ENCODE measurements at places on chromosomes 13 and 19. TPM values are rescaled to one million over a fixed set of nuclear protein-coding genes. Genes with fewer than 3 reads are reported as not detected.

DLL3 gene
- total RNA-seq, result 0.68 TPM

CCDC194 gene
- total RNA-seq, result 0.37 TPM

NLRP11 gene
- total RNA-seq, result not detected

PSMC4 gene
- total RNA-seq, result 105 TPM

RFX2 gene
- total RNA-seq, result 9.9 TPM

SOX21 gene
- total RNA-seq, result not detected

NUDT15 gene
- 12.0 TPM for total RNA-seq

MTUS2 gene
- total RNA-seq, result not detected

SNRPD2 gene
- total RNA-seq, result 472 TPM

PODNL1 gene
- total RNA-seq, result 0.51 TPM

ZNF534 gene
- not detected for total RNA-seq

PRRG2 gene
- total RNA-seq, result 3.9 TPM

ZNF564 gene
- total RNA-seq, result 5.1 TPM

LILRA6 gene
- total RNA-seq, result not detected

NPAS1 gene
- total RNA-seq, result 0.44 TPM

ZBTB45 gene
- 15.0 TPM for total RNA-seq

TRPC4 gene
- not detected for total RNA-seq

FGF21 gene
- total RNA-seq, result 0.93 TPM

NXNL1 gene
- not detected for total RNA-seq

MBD3L2 gene
- not detected for total RNA-seq

DLEU7 gene
- not detected for total RNA-seq

COMP gene
- total RNA-seq, result not detected

LYPD3 gene
- 3.1 TPM for total RNA-seq

ZSWIM9 gene
- total RNA-seq, result 5.5 TPM

ZNF223 gene
- total RNA-seq, result 0.59 TPM

KASH5 gene
- total RNA-seq, result not detected

KLK15 gene
- not detected for total RNA-seq

MAP4K1 gene
- 0.56 TPM for total RNA-seq

MAST1 gene
- 1.0 TPM for total RNA-seq

CEACAM3 gene
- total RNA-seq, result not detected

ZNF99 gene
- total RNA-seq, result not detected

ZNF284 gene
- 3.8 TPM for total RNA-seq

TTC9B gene
- not detected for total RNA-seq

ZNF460 gene
- total RNA-seq, result 95.5 TPM

IGFL2 gene
- total RNA-seq, result 1.3 TPM

LHFPL6 gene
- total RNA-seq, result 8.9 TPM

KLK4 gene
- total RNA-seq, result not detected

KIR2DL1 gene
- not detected for total RNA-seq

LILRA1 gene
- total RNA-seq, result not detected

MED25 gene
- 43.2 TPM for total RNA-seq

ZNF578 gene
- not detected for total RNA-seq

CEACAM8 gene
- total RNA-seq, result not detected

All from MCF 10A (cell line).